Stimulated activated naive CD8-positive, alpha-beta T cell treated with anti-CD3 and anti-CD28 coated beads, Interleukin-15, amount 100 ng/mL, for 72 hours (primary cell): ENCODE measurements at places on chromosomes 12 and 14.

DNA sequence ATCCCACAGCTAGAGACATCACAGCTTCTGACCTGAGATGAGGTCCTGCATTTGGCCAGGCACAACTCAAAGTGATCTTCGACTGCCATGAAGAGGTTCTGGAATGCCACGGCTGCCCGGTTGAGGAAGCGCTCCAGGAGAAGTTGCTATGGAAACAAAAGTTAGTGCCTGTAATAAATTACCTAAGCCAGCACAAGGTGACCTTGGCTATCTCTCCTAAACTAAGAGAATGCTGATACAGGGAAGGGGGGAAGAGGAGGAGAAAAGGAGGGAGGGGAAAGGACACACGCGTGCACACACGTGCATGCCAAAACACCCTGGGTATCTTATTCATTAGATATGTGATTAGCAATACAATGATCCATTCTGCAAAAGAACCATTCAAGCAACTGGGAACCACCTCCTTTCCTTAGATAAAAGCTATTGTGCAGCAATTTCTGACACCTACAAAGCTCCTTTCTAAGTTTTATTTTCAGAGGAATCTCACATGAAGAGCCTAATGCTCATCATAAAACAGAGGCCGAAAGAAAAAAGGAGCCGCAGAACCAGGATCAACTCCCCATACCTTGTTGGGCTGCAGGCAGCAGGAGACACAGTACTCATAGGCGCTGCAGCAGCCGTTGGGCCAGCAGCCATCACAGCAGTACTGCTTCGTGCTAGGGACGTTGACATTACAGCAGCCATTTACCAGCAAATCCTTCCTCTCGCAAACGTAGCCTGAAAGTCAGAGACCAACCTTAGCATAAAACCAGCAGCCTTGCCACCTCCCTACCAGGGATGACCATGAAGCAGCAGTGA lies 17.9 kb downstream of the SPRING1 start:
- DNase-seq, result no peak

DNA sequence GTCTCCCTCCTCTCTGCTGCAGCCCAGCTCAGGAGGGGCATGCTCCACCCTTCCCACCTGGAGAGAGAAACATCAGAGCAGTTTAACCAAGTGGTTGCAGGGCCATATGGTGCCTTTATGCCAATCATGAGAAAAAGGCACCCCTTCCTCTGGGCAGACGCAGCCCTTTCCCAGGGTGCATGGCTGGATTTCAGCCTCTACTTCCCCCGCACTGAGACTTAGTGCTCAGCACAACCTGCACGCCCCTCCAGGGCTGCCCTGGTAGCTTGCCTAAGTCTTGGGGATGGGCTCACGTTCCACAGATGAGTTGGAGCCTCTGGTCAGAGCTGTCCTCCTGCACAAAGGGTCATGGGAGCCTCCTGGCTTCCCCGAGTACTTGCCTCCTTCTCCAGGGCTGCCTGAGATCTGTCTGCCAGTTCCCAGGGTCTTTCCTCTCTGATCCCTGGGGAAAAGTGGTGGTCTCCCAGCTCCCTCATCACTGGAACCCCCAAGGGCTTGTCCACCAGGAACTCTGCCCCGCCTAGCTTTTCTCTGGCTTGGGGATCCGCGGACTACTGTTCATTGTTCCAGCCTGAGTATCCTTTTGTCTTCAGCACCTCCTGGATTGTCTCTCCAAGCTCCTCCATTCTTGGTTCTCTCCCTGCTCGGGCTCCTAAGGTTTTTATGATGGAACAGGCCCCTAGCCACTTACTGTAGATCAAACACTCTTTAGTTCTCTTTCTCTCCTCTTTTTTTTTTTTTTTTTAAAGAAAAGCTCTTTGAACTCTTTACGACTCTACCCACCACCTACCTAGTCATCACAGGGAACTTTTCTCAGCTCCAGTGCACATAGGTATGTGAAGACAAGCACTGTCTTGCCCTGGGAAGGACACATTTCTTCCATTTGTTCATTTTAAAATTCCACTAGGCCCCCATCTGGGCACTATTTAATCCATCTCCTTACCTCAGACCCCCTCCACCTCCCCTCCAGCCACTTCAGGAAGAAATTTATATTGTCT lies 6.1 kb upstream of the KRT74 start:
- no peak for DNase-seq

DNA sequence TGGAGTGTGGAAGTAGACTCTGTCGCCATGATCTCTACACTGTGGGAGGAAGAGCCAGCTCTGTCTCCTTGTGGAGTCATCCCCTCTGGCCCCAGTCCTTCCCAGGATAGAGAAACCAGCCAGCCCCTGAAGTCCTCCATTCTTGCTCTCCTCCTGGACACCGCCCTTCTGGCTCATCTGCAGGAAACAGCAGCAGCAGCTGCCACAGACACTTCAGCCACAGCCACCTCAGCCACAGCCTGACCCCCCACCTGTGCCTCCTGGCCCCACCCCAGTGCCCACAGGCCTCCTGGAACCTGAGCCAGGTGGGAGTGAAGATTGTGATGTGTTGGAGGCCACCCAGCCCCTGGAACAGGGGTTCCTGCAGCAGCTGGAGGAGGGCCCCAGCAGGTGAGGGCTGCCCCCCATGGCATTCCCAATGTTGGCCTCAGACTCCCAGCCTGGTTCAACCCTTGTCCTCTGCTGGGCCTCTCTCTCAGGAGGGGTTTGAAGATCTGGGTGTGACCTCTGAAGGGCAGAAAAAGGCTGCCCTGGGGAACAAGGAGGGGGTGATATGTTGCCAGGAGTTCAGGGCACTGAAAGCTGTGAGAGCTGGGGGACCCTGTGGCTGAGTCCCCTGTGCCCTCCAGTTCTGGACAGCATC lies 10.5 kb downstream of the PRPF40B start:
- DNase-seq, result no peak

DNA sequence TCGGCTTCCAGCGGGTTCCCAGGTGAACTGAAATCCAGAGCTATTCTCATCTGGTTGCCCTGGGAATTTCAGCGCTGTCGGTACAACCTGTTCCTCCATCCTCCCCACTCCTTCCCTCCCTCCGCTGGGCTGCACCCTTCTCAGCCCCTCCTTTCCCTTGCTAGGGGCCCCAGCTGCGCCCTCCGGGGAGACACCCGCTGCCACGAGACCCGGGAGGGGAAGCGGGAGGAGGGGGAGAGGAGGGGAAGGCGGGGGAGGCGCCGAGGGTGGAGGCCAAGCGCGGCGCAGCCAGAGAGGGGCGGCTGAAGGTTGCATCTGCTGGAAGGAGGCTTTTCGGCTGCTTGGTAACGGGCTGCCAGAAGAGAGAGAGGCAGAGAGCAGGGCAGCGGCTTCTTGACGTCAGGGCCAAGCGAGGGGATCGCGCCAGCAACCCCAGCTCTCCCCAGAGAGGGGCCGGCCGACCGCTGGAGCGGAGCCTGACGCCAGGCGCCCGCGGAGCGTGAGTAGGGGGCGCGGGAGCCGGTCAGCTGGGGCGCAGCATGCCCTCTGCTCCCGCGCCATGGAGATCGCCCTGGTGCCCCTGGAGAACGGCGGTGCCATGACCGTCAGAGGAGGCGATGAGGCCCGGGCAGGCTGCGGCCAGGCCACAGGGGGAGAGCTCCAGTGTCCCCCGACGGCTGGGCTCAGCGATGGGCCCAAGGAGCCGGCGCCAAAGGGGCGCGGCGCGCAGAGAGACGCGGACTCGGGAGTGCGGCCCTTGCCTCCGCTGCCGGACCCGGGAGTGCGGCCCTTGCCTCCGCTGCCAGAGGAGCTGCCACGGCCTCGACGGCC lies at the start of gene KCNA5:
KCNA5 (plus strand) TSS at position 291 of the 831 bp plus-strand sequence; CDS start at position 560, 269 bp downstream.
- no peak for DNase-seq

GRCh38 chr12:56121204-56121870 lies 3.3 kb downstream of the ZC3H10 start:
- no peak for DNase-seq

DNA sequence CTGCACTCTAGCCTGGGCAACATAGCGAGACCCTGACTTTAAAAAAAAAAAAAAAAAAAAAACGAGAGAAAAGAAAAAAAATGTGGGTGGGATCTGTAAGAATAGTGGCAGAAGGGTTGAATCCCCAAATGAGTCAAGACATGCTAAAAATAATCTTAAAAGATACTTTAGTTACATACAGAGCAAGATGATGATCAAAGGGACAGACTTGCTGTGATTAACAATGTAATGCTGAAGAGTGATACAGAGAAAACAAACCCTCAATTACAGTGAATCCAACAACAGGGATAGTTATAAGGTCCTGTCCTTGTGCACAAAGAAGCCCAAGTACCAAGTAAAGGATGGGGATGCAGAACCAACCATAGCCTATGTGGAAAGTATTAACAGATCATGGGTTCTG lies 80.3 kb downstream of the DCAF5 start:
- no peak for DNase-seq

DNA sequence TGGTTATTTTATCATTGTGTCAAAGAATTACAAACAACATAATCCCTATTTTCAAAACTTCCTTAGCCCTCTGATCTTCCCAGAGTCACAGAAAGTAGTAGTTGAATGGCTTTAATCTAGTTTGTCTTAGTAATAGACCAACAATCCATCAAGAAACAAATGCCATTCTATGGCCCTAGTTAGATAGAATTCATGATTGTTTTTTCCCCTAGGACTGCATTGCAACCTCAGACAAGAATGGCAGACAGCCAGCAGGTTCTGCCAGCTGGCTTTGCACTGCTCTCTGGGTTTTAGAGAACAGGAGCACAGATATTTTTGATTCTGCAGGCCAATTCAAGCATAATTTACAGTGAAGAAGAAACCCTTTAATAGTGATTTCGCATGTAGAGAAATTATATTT lies 33.8 kb downstream of the SYT1 start:
- DNase-seq, result no peak

DNA sequence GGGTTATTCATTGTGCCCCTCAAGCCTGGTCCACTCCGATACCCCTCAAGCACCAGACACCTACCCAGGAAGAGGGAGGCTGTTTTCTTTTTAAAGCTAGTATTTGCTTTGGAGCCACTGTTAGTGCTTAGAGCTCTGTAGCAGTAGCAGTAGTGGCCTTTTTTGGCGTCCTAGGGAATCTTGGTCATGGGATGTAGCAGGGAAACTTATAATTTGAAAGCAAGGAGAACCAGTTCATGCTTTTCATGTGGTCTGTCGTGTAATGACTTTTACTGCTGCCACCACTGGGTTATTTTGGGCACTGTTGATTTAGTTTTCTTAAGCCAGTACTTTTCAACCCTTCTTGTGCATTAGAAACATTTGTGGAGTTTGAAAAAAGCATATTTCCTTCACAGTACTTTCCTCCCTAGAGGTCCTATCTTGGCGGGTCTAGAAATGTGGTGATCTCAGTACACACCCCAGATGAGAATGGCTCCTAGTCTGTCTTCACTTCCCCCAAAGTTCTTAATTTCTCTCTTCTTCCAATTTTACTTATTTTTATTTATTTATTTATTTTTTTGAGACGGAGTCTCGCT lies 49.7 kb downstream of the MARK3 start:
- DNase-seq, result no peak

DNA sequence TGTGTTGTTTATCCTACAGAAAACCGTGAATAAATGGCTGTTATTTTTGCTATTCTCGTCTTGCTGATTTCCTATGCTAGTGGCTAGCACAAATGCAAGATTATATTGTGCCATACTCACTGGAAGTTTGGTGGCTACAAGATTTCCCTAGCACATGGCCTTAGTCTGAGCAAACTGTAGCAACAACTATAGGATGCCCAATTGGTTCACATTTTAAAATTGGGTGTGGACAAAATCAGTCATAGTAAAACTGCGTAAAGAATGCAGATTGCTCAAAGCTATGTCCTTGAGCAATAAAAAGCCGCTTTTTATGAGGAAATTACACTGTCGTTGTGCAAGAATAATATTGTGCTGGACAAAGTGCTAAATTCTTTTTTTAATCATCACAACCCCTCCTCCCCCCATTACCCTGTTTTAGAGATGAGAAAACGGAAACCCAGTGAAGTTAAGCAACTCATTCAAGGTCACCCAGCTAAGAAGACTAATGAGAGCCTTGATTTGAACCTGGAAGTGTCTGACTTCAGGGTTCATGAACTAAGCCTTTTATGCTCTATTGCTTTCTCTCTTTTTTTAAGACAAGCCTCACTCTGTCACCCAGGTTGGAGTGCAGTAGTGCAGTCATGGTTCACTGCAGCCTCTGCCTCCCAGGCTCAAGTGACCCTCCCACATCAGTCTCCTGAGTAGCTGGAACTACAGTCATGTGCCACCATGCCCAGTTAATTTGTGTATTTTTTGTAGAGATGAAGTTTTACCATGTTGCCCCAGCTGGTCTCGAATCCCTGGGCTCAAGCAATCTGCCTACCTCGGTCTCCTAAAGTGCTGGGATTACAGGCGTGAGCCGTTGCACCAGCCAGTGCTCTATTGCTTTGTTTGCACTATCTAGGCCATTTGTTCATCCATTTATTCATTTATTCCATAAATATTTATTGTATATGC lies 73.6 kb downstream of the SRGAP1 start:
- no peak for DNase-seq

- no peak for DNase-seq
Measured at GRCh38 chr12:24138041-24138440, 188.6 kb upstream of the SOX5 start.

GRCh38 chr14:97705976-97706375 lies 908.8 kb downstream of the VRK1 start:
- DNase-seq, result no peak

- no peak for DNase-seq
Measured at GRCh38 chr14:93002049-93002448, 79.1 kb downstream of the CHGA start.

DNA sequence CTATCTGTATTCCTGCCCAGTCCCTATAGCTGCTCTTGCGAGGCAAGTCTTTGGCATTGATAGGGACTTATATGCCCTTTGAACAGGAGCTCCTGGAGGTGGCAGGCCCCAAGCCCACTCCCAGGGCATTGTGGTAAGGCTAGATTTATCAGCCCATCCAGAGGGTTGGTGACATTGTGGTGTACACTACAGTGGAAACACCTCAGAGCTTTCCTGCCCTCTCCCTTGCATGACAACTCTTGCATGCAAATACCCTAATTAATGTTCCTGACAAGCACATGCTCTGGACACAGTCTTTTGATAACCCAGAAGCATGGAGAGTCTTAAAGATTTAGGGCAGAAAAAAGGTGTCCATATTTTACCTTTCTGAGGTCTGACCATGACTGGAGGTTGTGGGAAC lies 815 bp upstream of the RIPK3 start:
- no peak for DNase-seq

GRCh38 chr12:8584004-8584403 lies 28.7 kb downstream of the AICDA start:
- DNase-seq, result no peak

- no peak for DNase-seq
Measured at GRCh38 chr12:38689704-38690103, 215.7 kb downstream of the CPNE8 start.

- no peak for DNase-seq
Measured at GRCh38 chr12:93266-94005, 26.9 kb downstream of the IQSEC3 start.
